ENCODE measurements at places on chromosomes 5 and 9.

DNA sequence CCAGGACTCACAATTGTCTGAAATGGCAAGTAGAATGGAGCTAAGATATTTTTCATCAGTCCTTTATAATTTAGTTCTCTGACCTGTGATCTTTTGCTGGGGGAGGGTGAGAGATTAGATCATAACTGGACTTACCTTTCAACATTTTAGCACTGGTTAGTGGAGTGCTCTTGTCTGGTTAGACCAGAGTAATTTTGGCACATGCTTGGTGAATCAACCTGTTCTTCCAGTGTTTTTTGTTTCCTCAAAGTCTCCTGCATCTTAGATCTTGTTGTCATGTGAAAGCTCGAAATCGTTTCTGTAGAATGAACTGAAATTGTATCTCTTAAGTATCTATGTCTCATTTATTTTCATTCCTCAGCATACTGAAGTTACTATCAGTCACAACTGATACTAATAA lies 122.4 kb downstream of the TLE4 start:
- no peak for DNase-seq

DNA sequence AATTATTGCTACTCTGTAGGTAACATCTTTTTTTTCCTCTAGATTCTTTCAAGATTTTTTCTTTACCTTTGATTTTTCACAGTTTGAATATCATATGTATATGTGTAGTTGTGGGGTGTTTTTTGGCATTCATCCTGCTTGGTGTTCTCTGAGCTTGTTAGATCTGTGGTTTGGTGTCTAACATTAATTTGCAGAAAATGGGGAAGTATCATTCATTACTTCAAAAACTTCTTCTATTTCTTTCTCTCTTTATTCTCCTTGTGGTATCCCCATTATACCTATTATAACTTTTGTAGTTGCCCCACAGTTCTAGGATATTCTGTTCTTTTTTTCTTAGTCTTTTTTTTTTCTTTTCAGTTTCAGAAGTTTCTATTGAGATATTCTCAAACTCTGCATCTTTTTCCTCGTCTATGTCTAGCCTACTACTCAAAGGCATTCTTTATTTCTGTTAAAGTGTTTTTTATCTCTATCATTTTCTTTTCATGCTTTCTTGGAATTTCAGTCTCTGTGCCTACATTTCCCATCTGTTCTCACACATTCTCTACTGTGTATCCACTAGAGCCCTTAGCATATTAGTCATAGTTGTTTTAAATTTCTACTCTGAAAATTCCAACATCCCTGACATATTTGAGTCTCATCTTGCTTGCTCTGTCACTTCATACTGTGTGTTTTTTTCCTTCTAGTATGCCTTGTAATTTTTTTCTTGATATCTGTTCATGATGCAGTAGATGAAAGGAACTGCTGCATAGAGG lies 60.1 kb upstream of the GNA14 start:
- DNase-seq: no peak

- no peak for DNase-seq
Observed at GRCh38 chr5:60086583-60086982, 193.1 kb upstream of the PDE4D start.

DNA sequence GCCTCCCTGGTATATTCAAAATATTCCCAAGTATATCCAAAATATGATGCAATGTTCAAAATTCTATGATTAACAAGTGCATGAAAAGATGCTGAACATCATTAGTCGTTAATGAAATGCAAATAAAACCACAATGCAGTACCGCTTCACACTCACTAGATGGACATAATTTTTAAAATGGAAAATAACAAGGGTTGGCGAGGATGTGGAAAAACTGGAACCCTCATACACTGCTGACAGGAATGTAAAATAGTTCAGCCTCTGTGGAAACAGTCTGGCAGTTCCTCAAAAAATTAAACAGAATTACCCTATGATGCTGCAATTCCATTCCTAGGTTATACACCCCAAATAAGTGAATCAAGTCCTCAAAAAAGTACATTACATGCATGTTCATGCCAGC lies 36.1 kb upstream of the MYOT start:
- no peak for DNase-seq

GRCh38 chr5:119276978-119277377 lies 78.8 kb upstream of the TNFAIP8 start:
- DNase-seq: no peak

DNA sequence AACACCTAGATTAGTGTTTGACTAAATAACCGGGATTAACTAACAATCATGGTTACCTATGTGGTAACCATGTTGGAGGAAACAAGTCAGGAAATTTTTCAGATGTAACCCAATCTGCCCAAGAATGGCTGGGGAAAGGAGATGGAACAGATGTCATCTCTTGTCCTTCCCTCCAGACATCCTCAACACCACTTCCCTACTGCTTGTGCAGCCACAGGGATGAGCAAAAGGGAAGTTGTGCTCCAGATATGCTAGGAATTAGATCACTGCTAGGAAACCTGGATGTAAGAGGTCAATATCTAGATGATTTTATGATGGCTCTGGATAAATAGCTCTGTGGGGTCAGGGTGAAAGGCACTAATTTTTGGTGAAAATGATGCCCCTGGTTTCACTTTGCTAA lies 61.3 kb upstream of the ELL2 start:
- no peak for DNase-seq

GRCh38 chr5:88391116-88391515 lies 122.5 kb upstream of the TMEM161B start:
- DNase-seq: no peak

GRCh38 chr9:16367605-16368231 lies 502.8 kb downstream of the BNC2 start:
- peak; percentile 16 for DNase-seq

DNA sequence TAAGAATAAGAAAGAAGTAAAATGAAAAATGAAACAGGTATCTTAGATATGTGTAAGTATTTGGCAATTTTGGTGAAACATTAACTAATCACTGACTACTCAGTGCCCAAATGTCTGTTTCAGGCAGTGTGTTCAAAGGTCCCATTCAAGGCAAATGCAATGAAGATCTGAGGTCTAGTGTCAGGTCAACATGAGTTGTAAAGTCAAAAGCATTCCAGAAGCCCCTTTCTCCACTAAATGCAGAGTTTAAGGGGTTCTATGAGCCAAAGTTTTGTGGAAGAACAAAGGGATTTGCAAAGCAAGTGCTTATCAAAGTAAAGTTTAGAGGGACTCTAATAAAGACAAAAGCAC lies 71.0 kb upstream of the GPBP1 start:
- DNase-seq: no peak

- no peak for DNase-seq
Observed at GRCh38 chr5:3858524-3858923, 262.9 kb downstream of the IRX1 start.

- DNase-seq: no peak
Observed at GRCh38 chr5:35668319-35668718, 50.7 kb downstream of the SPEF2 start.

DNA sequence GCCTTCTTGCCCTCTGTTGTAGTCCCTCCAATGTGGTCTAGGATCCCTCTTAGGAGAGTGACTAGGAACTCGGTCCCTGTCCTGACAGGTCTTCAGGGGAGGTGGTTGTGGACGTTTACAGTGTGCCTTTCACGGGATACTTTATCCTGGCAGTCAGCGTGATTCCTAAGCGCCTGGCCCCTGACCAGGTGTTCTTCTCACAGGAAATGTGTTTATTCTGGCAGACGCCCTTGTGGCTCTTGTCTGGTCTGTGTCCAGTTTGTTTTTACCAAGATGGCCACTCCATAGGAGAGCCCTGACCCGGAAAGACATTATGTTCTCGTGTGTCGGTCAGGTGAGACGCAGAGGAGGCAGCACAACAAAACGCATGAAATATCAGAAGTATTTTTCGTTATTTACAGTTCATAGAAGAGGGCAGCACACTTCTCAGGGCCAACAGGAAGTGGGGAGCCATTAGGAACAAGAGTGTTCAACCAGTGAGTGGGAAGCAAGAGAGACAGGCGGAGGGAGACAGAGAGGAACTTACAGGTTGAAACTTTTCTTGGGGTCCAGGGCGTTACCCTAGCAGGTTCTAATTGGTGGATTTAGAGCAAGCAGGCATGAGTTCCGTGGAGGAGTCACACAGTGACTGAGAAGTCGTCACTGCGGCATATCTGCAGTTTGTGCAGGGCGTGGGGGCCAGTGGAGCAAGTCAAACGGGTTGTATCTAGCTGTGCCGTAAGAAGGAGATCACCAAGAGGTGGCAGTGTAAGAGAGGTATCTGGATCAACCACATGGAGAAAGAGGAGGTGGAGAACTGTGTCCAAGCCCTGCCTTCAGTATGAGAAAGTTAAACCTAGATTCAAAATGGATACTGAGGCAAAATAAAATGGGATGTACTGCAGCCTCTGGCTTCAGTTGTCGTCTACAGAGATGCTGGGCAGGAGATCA lies 412.9 kb downstream of the ZSWIM6 start:
- DNase-seq: peak; percentile 3
